ENCODE measurements at places on chromosomes 12 and 14. TPM values are rescaled to one million over a fixed set of nuclear protein-coding genes. Genes with fewer than 3 reads are reported as not detected.

CAND1 gene
- 31.6 TPM for total RNA-seq

KIF5A gene
- not detected for total RNA-seq

DNA sequence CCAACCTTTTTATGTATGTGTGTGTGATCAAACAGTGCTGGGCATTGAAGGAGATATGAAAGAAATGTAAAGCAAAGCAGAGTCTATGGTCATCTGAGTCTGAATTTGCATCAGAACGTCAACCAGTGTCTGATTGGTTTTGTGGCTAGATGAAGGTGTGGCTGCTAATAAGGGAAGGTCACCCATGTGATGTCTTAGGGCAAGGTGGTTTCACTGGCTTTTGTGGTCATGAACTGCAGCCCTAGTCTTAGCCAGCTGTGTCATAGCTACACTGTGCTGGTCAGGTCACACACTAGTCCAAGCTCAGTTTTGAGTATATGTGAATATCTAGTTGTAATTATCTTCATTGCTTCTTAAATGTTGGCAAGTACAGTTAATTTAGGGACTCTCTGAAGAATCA is 105.8 kb downstream of the TGFB3 start:
- H3K36me3 ChIP-seq: no peaks in the 10 kb centered on the region
- H3K4me1 ChIP-seq: peaks cover 4% of the 10 kb centered on the region
- H3K27me3 ChIP-seq: no peaks in the 10 kb centered on the region
- no peak overlapping the region for H3K4me3 ChIP-seq
- H3K27ac ChIP-seq: no peak overlapping the region

GLT8D2 gene
- total RNA-seq: 72.3 TPM

DNA sequence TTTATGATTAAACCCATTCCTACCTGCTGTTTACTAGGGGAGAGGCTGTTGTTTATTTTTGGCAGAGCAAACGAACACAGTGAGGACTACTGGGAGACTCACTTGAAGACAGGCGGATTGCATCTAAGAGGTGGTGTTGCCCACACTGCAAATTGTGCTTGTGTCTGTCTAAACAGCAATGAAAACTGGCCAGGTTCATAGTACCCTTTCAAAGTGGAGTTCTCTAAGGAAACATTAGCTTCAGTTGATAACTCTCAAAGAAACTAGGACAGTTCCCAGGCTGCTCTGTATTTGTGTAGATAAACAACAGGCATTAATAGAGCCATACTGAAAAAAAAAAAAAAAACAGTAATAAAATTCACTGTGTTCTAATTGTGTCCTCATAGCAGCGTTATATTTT is 466.0 kb upstream of the RGS6 start:
- peaks cover 5% of the 10 kb centered on the region for H3K4me1 ChIP-seq
- no peak for DNase-seq
- H3K27ac ChIP-seq: peak overlapping the region; percentile 27
- H3K27me3 ChIP-seq: no peaks in the 10 kb centered on the region
- H3K4me3 ChIP-seq: no peak overlapping the region

GRCh38 chr12:111557271-111558106 is 41.6 kb downstream of the ATXN2 start:
- no peak for DNase-seq
- no peaks in the 10 kb centered on the region for H3K36me3 ChIP-seq
- H3K4me1 ChIP-seq: peaks cover 16% of the 10 kb centered on the region
- H3K27me3 ChIP-seq: no peaks in the 10 kb centered on the region

- DNase-seq: no peak
- H3K4me1 ChIP-seq: no peaks in the 10 kb centered on the region
- no peak overlapping the region for H3K27ac ChIP-seq
- H3K4me3 ChIP-seq: no peak overlapping the region
These were observed 74.3 kb upstream of the SLC24A4 start for GRCh38 chr14:92248696-92249095.

GRCh38 chr14:92603309-92604242 is 90.0 kb downstream of the RIN3 start:
- DNase-seq: peak; percentile 36
- no peaks in the 10 kb centered on the region for H3K36me3 ChIP-seq
- H3K27ac ChIP-seq: peak overlapping the region; percentile 91
- peak overlapping the region; percentile 12 for H3K4me3 ChIP-seq
- peaks cover 18% of the 10 kb centered on the region for H3K4me1 ChIP-seq
- no peaks in the 10 kb centered on the region for H3K27me3 ChIP-seq

FAM181A gene
- total RNA-seq: not detected

GRCh38 chr14:58817846-58818245 is 180.1 kb downstream of the DACT1 start:
- no peak overlapping the region for H3K27ac ChIP-seq
- H3K4me1 ChIP-seq: no peaks in the 10 kb centered on the region
- no peak overlapping the region for H3K4me3 ChIP-seq
- no peaks in the 10 kb centered on the region for H3K27me3 ChIP-seq

DNA sequence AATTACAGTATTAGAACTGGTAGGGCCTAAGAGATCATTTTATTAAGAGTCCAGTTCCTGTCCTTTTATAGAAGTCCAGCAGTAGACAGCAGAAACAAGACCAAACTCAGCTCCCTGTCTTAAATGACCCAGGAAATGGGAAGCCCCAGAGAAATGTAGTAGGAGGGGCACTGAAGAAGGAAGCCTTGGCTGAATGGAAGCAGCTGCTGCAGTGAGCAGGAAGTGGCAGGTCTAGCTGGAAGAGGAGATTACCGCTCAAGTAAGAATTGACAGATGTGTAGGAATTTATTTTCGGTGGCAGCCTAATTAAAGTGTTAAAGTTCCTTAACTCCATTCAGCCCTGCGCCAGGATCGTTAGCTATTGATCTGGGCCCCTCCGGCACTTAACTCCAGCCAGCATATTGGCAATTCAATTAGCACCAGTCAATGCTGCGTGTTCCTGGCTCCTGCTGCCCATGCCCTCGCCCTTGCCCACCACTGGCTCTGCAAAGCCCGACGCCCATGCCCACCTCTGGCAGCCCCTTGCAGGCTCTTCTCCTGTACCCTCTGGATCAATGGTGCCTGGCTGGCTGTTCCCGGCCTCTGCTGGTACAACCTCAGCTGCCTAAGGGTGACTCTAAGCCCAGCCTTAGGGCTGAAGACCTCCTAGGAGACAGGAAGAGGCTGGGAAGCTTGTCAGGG is 21.1 kb downstream of the ZFHX2 start:
- no peak overlapping the region for H3K4me3 ChIP-seq
- no peak overlapping the region for H3K27ac ChIP-seq
- no peaks in the 10 kb centered on the region for H3K27me3 ChIP-seq
- H3K36me3 ChIP-seq: no peaks in the 10 kb centered on the region
- no peaks in the 10 kb centered on the region for H3K4me1 ChIP-seq

DNA sequence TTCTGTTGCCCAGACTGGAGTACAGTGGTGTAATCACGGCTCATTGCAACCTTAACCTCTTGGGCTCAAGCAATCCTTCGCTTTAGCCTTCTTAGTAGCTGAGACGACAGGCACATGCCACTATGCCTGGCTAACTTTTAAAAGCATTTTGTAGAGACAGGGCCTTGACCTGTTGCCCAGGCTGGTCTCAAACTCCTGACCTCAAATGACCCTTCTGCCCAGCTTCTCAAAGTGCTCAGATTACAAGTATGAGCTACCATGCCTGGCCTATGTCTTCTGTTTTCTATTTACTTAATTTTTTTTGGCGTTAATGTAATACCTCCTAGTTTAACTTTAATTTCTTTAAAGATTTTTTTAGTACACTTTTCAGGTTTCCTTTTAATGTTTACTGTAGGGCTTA is 20.6 kb upstream of the KLRF1 start:
- H3K4me1 ChIP-seq: no peaks in the 10 kb centered on the region
- no peaks in the 10 kb centered on the region for H3K36me3 ChIP-seq
- H3K27ac ChIP-seq: no peak overlapping the region
- no peak for DNase-seq
- H3K4me3 ChIP-seq: no peak overlapping the region

DNA sequence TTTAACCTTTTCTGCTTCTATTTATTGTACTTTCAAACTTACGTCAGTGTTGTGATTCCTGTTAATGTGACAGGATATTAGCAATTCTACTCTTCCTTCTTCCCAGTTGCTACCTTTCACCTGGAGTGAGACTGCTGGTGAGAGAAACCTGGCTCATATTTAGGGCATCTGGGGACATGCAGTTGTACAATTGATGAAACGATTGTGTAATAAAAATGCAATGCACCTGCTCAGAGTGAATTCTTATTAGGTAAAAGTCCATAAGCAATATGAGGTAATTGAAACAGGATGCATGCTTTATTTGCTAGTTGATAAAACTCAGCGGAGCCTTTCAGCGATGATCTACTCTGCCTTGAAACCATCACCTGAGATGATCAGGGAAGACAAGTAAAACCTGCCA is 116.1 kb upstream of the FBXO33 start:
- no peaks in the 10 kb centered on the region for H3K4me1 ChIP-seq
- no peak overlapping the region for H3K4me3 ChIP-seq
- no peaks in the 10 kb centered on the region for H3K36me3 ChIP-seq

RNF212B gene
- not detected for total RNA-seq

DNA sequence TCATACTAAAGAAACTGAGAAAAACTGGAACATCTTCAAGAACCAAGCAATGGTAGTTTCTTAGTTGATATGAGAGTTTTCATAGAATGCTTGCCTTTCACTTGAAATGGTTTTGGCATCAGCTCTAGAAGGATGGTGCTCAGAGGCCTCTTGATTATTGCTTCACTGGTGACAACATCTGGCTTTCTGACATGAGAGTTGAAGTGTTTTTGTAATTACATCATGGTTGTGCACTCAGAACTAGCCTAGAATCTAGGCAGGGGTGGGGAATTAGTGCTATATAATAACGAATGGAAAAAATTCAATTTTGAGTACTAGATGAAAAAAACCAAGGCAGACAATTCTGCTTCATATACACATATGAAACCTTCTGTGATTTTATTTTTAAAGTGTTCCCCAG is 172.8 kb upstream of the LMNTD1 start:
- no peaks in the 10 kb centered on the region for H3K4me1 ChIP-seq
- no peaks in the 10 kb centered on the region for H3K27me3 ChIP-seq
- no peak for DNase-seq
- no peak overlapping the region for H3K27ac ChIP-seq
- no peak overlapping the region for H3K4me3 ChIP-seq

All from ascending aorta (tissue), 2 donors.